ENCODE measurements at places on chromosomes 2 and 18. TPM values are rescaled to one million over a fixed set of nuclear protein-coding genes. Genes with fewer than 3 reads are reported as not detected.
A peak's percentile ranks its signal among the peaks of the same experiment; 100 is the strongest.

Gene FBXO41
- 1.3 TPM for total RNA-seq

DNA sequence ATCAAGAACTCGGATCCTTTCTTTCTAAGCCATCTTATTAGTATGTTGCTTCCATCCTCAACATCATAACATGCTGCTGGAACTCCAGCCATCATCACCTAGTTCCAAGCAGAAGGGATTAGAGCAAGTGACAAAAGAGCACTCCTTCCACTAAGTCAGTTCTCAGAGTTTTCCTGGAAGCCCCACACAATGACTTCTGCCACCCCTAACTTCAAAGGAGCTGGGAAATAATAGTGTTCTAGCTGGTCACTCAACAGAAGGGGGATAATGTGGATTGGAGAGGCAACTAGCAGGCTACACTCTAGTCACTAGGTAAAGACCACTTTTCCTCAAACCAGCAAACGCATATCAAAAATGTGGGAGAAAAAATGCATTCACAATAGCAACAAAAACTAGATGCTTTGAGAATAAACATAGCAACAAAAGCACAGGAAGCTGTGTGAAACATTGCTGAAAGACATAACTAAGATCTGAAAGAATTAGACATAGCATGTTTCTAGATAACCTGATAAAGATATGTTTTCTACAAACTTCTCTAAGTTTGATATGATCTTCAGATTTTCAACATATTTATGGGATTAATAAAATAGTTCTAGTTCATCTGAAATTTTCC, 39.5 kb downstream of the COX7A2L start:
- no peak for DNase-seq

GRCh38 chr2:236601316-236602202, 31.9 kb downstream of the ACKR3 start:
- no peak for DNase-seq

GRCh38 chr2:126616606-126617069, 39.3 kb upstream of the GYPC start:
- no peak for DNase-seq

DNA sequence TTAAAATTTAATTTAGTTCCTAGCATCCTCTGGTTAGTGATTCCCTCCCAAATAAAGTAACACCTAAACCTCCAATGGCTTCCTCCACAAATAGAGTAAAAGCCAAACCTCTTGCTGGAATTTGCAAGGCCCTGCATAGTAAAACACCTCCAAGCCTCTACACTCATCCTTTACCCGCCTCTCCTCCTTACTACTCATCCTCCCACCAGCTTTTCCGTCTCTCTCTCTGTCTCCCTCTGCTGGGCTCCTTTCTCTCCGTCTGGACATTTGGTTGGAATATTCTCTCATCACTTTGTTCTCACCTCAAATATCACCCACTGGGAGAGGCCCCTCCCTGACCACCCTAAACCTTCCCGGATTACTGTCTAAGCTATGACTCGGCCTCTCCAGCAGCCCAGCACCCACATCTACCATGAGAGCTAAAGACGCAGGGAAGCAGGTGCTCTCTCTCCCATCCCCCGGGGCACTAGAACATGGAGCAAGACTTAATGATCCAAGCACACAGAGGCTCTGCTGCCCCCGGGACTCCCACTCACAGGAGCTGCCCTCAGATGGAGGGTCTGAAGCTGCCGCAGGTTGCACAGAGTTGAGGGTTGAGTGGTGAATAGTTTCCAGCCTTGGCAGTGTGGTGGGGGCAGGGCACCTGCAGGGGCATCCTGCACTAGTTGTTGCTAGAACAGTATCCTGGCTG, 167.2 kb downstream of the FBXO15 start:
- DNase-seq = peak; percentile 53

DNA sequence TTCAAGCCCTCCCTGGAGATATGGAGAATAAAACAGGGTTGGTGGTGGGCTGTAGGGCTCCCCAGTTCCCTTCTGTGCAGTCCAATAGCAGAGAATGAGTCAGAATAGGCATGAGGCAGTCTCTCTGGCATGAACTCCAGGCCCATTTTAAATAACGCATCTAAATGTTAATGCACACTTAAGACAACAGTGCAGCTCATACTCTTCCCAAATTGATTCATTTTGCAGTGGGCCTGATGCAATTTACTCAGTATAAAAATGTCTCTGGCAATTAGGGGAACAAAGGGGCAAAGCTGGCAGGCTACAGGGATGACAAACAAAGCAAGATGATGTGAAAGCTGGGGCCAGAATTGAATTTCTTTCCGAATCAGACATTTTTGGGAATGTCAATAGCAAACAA, 402.8 kb downstream of the CLIP4 start:
- DNase-seq = no peak

DNA sequence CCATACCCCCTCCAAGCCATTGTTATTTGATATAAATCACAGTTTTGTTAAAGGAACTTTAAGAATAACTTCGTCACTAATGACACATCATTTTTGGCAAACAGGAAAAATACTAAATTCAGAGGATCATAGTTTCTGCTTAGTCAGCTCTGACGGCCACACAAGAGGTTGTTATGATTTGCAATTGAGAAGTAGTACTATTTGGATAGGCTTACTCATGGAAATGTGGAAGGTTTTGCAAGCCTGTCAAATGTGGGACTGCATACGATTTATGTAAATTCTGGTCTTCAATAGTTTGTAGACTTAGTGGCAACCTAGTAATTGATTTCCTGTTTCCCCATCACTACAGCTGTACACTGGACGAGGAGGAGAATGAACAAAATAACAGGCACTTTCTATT, 108.1 kb downstream of the ARHGEF33 start:
- peak; percentile 62 for DNase-seq

- DNase-seq = no peak
Observed at GRCh38 chr2:236577481-236578410, 8.1 kb downstream of the ACKR3 start.
